Activated CD8-positive, alpha-beta T cell treated with anti-CD3 and anti-CD28 coated beads, Interleukin-2, amount 10 ng/mL, durations not matched to agents 7 days and 5 days (primary cell): ENCODE measurements at places on chromosomes 1 and 21.

GRCh38 chr1:181592255-181592859, 109.0 kb downstream of the CACNA1E start:
- no peak for DNase-seq

DNA sequence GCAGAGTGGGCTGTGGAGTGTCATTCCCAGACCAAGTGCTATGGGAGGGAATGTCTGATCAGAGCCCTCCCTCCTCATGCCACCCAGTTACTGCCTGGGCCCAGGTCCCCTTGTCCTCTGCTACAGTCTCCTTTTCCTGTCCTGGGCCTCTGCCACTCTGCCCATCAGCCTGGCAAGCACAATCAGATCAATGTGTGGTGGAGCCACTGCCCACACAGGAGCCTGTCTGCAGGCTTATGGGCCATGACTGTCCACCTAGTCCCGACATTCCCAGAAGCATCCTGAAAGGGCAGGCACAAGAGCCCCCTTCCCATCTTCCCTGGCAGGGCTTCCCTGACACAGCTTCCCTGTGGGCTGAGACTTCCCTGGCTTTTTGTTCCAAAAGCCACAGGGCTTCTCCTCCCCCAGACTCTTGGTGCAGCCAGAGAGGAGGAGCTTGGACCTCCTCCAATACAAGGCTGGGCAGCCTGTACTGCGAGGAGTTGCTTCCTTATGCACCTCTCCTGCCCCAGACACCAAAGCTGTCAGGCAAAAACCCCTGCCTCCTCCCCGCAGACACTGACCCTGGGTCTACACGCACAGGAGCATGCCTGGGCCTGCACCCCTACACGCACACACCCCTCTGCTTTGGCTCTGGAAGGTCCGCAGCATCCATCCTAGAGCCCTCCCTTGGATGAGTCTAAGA, 29.2 kb upstream of the CNTN2 start:
- no peak for DNase-seq

DNA sequence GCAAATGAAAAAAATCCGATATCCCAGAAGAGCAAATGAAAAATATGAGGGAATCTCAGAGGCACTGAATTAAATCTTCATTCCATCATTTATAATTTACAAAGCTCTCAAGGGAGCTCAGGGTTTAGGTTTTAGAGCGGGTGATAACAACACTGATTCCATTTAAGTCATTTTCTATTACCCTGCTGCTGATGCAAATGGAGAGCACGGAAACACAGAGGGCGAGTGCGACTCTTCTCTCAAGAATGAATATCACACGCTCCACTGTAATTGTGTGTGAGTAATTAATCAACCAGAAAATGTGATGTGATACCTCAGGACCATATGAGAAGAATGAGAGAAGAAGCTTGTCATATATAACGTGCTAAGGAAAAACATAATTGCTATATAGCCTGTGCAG, 22.7 kb downstream of the CHML start:
- DNase-seq, result no peak

- DNase-seq, result no peak
Observed at GRCh38 chr1:159067699-159068621, 8.6 kb downstream of the AIM2 start.

GRCh38 chr21:29641635-29642550, 297.9 kb downstream of the GRIK1 start:
- no peak for DNase-seq

GRCh38 chr1:84598846-84599741, 24.9 kb upstream of the CTBS start:
- no peak for DNase-seq

- no peak for DNase-seq
Observed at GRCh38 chr1:61639608-61640336, 85.2 kb downstream of the TM2D1 start.

GRCh38 chr1:113325022-113325421, 65.3 kb upstream of the MAGI3 start:
- DNase-seq, result no peak

- no peak for DNase-seq
Observed at GRCh38 chr21:46436621-46437020, 22.1 kb upstream of the DIP2A start.

DNA sequence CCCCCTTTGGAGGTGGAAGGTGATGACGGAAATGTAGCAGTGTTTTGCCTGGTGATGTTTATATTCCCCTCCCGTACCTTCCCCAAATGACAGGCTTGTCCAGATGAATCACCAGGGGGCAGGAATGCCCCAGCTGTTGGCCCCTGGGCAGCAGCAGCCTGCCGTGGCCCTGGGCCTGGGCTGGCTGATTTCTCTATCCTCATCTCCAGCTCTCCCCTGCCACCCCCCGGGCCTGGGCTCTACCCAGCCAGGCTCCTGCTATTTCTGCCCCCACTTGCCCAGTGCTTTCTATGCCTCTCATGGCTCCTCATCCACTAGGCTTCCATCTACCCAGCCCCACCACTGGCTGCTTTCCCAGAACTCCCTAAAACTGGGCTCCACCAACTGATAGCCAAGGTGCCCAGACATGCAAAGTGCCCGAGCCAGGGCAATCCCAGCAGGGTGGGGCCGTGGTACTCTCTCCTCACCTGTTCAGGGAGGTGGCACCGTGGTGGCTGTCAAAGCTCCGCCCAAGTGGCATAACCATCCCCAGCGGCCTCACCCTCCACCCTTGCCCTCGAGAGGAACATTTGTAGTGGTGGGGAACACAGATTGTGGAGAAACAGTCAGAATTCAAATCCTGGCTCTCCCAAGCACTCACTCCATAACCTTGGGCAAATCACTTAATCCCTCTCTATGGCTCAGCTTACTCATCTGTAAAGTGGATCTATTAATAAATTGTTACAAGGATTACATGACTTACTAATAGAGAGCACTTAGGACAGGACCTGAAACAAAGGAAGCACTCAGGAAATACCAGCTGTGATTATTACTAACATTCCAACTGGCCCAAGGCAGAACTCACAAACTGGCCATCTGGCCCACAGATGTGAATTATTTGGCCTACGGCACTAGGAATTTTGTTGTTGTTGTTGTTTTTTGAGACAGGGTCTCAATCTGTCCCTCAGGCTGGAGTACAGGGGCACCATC, 12.8 kb upstream of the ECE1 start:
- no peak for DNase-seq

GRCh38 chr1:228048120-228048519, 34.4 kb upstream of the ARF1 start:
- no peak for DNase-seq

DNA sequence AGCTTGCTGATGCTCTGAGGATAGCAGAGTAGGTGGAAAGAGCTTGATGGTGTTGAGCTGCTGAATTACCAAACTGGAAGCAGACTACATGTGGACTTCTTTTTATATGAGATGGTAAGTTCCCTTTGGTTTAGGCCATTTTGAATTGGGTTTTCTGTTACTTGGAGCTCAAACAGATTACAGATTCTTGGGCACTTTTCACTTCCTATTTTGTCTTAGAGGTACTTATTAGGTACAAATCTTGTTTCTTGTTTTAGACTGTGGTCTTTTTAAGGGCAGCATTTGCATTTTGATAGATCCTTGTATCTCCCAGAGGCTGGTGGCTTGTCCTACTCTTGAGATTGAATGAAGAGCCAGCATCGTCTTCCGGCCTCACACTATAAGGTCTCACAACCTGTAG, 70.2 kb downstream of the GADD45A start:
- DNase-seq, result no peak

GRCh38 chr1:153652805-153653500, 5.5 kb upstream of the SNAPIN start:
- DNase-seq, result no peak

GRCh38 chr1:198380275-198380674, 160.2 kb downstream of the ATP6V1G3 start:
- no peak for DNase-seq

- DNase-seq, result no peak
Observed at GRCh38 chr21:28111151-28111619, 881.5 kb downstream of the LTN1 start.

- no peak for DNase-seq
Observed at GRCh38 chr1:60972841-60973364, 109.5 kb upstream of the NFIA start.

- DNase-seq, result no peak
Observed at GRCh38 chr1:222239130-222239529, 308.8 kb downstream of the HHIPL2 start.

DNA sequence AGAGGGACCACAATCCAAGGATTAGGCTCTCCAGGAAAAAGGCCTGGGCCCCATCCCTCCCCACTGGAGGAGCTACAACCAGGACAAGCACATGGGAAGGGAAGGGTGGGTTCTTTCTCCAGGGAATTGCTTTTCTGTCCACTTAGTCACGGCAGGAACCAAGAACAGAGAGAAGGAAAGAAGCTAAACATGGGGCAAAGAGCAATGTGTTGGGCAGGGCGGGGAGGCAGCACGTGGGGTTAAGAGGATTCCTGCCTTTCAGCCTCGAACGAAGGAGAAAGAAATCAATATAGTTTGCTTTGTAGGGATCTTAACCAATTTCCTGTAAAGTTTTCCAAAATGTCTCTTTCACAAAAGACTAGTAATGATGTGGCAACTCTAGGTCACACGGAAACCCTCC, 21.7 kb downstream of the ERI3 start:
- no peak for DNase-seq

- DNase-seq, result no peak
Observed at GRCh38 chr1:244231572-244232315, 180.7 kb downstream of the ZBTB18 start.

DNA sequence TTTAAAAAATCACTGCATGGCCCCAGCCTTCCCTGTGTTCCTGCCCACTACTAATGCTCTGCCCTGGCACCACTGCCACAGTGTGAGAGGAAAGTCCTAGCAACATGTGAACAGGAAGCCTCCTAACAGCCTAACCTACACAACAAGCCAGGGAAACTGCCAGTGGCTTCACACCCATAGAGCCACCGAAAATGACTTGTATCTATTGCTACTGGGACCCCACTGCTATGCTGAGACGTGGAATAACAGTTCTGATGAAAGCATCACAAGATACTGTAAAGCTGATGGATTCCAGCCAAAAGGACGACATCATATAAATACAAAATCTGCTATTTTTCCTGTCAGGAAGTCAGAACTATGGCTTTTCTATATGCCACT, 74.9 kb downstream of the JAK1 start:
- DNase-seq, result no peak

DNA sequence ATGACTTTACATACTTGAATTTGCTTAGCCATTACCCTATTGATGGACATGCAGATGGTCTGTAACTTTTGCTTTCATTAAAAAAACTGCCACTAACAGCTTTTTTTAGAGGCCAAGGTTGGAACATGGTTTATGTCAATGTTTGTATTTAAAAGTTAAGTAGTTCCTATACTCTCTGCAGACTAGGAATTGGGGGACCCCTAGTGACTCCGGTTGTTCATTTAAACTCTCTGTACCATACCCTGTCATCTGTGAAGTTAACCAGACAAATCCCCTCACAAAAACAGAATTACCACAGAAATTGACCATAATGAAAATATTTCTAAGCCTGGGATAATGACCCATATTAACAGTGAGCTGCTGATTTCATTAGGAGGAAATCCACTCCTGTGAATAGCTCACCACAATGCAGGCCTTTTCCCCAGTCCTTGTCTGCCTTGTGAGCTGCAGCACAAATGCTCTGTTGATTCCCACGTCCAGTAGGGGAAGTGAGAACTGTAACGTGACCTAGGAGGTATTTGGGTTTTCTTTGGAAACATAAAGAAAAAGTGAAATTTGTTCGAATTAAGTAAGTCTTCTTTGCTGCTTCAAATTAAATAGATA, 30.2 kb upstream of the CD101 start:
- DNase-seq, result no peak

DNA sequence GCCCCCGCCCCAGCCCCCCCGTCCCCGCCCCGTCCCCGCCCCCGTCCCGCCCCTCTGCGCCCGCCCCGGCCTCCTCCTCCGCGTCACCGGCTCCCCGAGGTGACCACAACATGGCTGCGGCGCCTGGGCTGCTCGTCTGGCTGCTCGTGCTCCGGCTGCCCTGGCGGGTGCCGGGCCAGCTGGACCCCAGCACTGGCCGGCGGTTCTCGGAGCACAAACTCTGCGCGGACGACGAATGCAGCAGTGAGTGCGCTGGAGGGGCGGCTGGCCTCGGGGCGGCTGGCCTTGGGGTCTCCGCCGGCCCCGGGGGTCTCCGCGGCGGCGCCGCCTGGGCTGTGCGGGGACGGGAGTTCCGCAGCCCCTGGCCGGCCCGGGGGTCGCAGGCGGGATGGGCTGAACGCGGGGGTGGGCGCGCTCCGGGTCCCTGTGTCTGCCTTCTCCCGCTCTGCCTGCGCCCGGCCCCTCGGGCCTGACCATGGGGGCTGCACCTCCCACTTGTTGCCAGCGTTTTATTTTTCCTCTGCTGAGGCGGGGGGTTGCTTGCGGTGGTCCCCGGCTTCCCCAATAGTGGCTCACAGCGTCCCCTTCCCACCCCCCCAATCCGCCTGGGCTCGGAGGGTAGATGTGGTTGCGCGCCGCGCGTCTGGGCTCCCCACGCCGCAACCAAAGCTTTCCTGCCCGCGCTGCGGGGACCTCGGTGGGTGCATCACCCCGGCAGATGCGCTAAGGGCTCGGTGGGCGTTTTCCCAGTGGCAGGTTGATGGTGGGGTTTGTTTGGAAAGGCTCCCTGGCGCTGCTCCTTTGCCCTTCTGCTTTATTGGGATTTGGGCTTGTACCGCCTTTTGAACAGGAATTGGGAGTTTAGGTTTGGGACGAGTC, at the start of gene MIA3:
MIA3 (plus strand) TSS at position 97 of the 879 bp plus-strand sequence; CDS start at position 111, 14 bp downstream.
- DNase-seq, result peak; percentile 54

DNA sequence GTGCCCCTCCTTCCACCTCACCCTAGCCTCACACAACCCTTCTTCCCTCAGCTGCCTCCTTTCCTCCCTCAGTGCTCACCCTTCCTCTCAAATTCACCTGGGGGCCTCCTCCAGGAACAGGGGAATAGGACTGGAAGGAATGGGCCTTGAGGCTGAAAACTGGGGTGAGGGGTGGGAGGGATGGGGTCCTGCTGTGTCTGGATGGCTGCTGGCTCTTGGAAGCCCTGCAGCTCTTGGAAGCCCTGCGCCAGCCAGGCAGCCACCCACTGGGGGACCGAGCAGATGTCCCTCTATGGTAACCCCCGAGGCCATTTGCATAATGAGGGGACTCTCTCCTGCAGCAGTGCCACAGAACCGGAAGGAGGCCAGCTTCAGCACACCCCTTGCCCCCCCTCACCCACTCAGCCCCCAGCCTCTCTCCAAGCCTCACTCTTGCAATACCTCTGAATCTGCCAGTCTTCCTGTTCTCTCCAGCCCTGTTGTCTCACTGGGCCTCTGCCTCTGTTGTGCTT, 85.2 kb downstream of the KIRREL1 start:
- DNase-seq, result no peak
